Activated CD8-positive, alpha-beta memory T cell treated with anti-CD3 and anti-CD28 coated beads, Interleukin-2, amount 50 U/mL, for 48 hours (primary cell): ENCODE measurements at places on chromosomes 7 and 10.

DNA sequence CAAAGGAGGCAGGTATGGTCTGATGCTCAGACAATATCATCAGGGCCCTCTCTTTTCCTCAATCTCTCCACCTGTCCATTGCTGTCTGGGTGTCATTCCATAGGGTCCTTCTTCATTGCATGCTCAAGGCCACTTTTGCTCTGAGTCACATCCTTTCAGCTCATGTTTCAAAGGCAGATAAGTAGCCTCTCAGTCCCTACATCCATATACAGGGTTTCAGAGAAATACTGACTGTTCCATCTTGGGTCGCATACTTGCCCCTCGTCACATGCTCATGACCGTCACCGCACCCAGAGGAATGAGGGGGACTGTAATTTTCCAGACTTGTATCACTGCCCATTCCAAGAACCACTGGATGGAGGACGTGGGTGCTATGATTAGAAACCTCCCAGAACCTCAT lies 93.4 kb downstream of the FAM107B start:
- DNase-seq, result no peak

GRCh38 chr7:147376192-147376591 lies 1214.4 kb upstream of the C7orf33 start:
- no peak for DNase-seq

DNA sequence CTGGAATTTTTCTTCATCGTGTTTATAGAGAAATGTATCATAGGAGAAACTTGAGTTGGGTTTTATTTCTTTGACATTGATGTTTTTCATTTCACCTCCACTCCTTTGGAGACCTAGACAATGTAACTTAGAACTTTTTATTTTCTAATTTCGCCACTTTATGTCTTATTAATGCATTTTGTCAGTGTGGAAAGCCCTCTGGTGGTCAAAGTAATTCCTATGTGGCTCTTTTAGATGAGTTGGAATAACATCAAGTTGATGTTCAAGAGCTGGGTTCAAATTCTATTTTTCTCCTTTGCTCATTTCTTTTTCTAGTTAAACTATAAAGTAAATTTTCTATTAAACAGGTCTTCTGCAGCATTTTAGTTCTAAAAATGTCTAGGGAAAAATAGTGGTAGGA lies 478.6 kb downstream of the LRMDA start:
- DNase-seq, result no peak

GRCh38 chr10:128221807-128222206 lies 95.6 kb upstream of the MKI67 start:
- no peak for DNase-seq

GRCh38 chr7:52691257-52691656 lies 344.2 kb upstream of the POM121L12 start:
- DNase-seq, result no peak

- DNase-seq, result no peak
Measured at GRCh38 chr10:50510517-50511473, 113.0 kb downstream of the SGMS1 start.

- DNase-seq, result no peak
Measured at GRCh38 chr10:100528921-100529474, 673 bp downstream of the NDUFB8 start.

DNA sequence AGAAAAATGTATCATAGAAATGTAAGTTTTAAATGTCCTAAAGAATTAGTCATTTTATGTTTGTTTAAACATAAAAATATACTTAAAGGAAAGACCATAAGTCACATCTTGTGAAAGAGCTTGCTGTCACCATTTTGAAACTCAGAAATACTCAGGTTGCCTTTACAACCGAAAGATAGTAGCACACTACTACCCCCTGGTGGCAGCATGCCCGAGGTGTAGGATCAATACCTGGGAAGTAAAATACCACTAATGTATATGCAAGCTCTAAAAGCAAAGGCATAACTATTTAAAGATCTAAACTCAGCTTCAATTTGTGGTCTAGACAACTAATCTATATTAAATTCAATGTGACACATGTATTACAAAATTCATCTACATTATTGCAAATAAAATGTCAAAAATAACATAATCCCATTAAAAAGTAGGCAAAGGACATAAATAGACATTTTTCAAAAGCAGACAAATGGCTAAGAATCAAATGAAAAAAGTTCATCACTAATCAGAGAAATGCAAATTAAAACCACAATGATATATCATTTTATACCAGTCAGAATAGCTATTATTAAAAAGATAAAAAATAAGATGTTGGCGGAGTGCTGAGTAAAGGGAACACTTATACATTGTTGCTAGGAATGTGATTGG lies 47.7 kb upstream of the FGL2 start:
- peak; percentile 94 for DNase-seq

DNA sequence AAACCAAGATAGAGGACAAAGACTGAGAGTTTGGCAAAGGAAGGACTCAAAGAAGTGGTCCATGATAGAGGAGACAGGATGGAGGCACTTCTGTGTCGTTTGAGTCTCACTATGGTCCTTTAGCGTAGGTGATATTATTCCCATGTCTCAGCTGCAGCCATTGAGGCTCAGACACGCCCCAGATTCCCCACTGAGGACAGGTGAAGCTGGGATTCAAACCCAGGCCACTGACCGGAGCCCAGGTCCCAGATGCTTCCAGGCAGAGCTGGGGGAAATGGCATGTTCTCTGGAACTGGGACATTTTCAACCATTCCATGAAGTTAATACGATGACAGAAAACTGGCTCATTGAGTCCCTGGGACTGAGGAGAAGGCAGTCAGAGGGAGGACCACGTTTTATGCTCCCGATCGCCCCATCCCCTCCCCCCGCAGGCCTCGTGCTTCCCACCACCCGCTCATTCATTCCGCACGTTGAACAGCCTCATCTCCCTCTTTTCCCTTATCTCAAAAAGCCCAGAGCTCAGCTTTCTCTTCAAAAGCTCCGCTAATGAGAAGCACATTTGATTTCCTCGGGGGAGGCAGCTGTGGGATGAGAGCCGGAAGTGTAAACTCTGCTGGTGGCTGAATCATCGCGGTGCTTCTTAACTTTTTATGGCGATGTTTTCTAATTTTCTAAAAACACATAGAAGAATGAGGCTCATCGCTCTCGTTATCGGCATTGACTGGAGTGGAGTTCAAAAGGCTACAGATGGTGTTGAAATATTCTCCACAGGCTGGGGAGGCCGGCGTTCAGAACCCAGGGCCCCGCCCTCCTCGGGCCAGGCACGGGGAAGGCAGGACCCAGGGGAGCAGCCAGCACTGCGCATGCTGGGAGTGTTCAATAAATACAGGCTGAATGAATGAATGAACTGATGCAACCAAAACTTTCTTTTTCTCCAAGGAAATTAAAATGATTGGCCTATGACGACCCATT lies 64.0 kb downstream of the OAT start:
- DNase-seq, result peak; percentile 67

GRCh38 chr7:111138586-111138985 lies 47.7 kb downstream of the LRRN3 start:
- DNase-seq, result no peak

- no peak for DNase-seq
Measured at GRCh38 chr10:102579328-102579727, 65.0 kb upstream of the TRIM8 start.

DNA sequence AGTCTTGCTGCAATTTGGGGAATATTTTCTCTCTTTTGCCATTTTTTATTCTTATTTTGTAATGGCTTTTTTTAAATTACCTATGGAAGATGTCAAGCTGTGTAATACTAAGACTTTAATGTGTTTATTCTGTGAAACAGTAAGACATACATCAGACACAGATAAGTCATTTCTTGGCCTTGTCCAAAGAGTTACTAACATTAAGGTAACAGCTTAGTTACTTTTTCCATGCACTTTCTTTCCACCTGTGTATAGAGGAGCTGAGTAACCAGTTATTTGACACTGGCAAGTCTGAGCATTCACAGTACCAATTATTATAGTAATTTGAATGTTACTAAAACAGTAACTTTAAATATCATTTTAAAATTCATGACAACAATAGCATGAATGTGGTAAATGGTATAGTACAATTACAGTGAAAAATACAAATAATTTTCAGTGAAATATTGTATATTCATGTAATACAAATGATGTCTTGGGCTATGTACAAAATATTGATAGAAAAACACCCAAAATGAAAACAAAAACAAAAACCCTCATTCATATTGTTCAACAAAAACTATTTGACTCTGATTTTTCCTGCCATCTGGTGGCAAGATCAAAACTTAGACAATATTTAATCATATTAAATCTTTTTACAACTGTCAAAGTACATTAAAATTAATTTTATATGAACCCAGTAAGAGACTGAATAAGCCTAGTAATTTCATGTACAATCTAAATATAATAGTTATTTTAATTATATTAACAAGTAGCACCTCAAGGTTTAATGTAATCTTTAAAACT lies 259.8 kb upstream of the SEMA3A start:
- DNase-seq, result no peak

DNA sequence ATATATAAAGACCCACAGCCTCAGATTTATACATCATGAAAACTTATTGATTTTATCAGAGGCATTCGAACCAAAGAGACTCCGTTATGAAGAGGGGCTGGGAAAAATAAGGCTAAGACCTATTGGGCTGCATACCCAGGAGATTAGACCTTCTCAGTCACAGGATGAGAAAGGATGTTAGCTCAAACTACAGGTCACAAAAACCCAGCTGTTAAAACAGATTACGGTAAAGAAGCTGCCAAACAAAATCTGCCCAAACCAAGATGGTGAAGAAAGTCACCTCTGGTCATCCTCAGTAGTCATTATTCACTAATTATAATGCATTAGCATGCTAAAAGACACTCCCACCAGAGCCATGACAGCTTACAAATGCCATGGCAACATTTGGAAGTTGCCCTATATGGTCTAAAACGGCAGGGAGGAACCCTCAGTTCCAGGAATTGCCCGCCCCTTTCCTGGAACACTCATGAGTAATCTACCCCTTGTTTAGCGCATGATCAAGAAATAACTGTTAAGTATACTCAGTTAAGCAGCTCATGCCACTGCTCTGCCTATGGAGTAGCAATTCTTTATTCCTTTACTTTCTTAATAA lies 362.5 kb upstream of the PCDH15 start:
- no peak for DNase-seq

DNA sequence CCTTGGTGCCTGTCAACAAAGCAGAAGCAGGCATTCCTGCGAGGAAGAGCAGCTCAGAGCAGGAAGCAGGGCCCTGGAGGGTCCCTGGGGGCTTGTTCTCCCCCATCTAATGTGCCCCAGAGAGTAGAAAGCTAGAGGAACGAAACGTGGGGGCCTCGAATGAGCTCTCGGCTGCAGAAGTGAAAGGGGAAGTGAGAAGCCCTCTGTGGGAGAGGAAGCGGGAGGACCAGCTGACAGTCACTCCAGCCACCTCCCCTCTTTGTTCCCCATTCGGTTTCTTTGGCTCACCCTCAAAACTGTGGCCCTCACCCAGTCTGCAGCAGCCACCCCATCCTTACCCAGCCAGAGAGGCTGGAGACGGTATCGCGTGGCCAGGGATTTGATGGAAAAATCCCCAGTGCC lies 25.0 kb downstream of the C10orf105 start:
- DNase-seq, result no peak

DNA sequence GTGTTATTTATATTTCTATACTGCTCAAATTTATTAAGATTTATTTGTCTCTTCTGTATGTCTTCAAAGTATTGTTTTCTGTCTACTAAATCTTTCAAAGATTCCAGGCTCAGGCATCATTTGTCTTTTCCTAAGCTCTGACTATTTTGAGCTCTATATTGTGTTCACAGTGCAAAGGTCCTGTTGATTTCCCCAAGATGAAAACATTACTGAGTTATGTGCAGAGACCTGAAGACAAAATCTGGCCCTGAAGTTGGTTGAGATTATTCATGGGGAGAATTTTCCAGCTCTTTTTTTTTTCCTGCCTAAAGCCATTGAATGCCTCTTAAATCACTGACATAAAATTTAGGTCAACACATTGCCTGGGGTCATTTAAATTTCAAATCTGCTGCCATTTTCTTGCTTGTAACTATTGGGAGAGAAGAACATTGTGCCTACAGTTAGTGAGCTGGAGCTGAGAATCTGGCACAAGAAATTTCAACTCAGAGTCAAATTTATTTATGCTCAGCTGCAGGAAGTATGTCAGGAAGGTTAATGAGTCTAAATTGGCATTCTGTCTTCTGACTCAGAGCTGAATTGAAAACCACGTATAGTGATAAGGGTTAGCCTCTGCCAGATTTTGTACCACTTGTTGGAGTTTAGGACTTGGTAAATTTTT lies 31.6 kb downstream of the CSTF2T start:
- no peak for DNase-seq

DNA sequence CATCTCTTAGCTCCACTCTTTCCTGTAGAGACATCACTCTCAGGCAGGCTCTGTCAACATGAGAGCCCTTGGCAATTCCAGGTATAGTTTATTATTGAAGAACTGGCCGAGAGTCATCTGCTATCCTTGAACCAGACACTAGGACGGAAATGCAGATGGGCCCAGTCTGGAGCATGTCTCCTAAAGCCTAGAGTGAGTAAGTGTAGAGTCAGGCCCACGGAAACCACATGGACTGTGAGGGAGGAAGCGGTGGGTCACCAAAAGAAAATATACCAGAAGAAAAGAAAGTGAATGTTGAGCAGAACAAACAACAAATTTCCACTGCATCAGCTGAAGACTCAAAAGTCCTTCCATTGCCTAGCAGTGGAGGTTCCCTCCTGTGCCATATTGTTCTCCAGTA lies 15.7 kb upstream of the RELN start:
- no peak for DNase-seq

DNA sequence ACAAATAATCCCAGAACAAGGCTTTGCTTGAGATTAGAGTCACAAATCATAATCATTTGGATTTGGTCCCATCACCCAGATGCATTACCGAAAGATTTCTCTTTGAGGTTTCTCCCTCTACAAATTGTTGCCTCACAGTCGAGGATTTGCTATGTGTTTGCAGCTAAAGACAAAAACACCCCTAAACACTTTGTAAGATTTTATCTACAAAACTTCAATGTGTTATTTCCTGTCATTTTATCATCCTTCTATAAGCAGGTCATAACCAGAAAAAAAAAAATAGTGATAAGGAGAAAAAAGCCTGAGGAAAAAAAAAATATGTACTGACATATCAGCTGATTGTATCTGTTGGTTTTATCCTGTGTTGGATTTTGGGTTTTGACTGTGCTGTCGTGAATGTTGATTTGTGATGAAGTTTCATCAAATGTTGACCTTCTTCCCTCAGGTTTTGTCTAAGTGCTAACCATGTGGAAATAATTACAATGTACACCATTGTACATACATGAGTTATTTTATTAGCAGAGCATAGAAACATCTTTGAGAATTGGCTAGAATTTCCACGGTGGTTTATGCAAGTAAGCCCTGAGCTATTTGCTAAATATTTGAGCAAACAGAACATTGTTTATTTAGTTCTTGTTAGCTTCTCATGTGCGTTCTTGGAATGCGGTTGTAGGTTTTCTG lies 274.4 kb downstream of the NEBL start:
- no peak for DNase-seq

- no peak for DNase-seq
Measured at GRCh38 chr7:123341102-123341501, 141.3 kb upstream of the SLC13A1 start.
